ENCODE measurements at places on chromosomes 3 and 15.

- peak; percentile 2 for DNase-seq
Observed at GRCh38 chr15:77418966-77419835, 703 bp downstream of the PEAK1 start.

DNA sequence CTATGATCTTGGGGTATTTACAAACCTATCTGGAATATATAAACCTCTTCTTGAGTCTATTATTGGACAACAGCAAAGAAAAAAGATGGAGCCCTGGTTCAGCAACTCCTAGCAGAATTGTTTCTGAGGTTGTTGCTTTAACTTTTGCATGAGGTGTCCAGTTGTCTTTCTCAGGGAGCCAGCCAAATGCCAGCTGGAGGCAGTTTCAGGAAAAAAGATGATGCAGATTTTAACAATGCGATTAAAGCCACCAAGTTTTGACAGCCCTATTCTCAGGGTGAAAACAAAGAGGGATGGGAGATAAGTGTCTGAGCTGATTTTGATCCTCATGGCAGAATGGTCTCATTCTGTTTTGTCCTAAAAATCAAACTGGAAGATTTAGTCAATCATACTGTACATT lies 181.6 kb upstream of the RASGRP1 start:
- no peak for DNase-seq

GRCh38 chr3:45491344-45491743 lies 103.0 kb downstream of the LARS2 start:
- no peak for DNase-seq

DNA sequence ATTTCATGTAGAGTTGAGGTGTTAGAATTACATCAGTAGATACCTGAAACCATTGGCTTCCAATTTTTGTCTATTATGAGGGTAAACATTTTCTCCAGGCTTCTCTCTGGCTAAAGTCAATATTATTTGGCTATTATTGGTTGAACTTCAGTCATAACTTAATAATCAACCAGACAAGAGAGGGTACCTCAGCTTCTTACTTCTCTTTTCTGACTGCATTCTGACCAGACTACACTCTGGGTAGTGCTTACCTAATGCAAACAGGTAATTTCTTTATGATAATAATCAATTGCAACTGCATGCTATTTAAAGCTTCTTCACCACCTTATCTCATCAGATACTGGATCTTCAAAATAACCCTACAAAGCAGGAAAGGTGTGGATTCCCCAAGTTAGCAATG lies 85.1 kb downstream of the ANP32A start:
- no peak for DNase-seq

DNA sequence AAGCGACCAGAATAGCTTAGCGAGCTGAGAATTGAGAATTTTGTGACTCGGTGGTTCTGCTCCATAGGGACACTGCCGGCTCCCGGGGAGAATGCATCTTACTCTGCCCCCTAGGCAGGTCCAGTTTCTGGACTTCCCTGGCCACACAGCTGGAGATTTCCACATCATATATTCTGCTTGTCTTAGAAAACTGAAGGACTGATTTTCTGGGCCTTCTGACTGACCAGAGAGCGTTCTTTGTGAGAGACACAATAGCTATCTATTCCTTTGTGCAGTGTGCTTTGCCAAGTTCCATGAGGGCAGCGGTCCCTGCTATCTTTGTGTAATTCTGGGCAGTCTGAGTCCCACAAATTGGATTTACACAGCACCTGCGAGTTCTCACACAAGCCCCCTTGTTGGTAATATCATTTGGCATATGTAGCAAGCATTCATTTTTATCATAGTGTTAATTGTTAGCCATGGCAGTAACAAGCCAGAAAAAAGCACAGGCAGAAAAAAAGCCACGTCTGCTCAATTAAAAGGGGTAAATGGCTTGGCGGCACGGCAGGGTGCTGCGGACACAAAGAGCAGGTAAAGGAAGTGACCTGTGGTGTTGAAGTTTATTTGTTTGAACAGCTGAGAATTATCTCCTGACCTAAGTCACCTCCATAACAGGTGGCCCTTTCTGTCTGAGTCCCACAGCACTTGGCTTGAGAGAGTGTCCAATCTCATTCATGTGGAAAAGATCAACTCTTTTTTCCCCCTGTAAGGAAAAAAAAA lies 688.7 kb downstream of the TUSC7 start:
- no peak for DNase-seq

GRCh38 chr3:62134061-62134496 lies 239.3 kb downstream of the FEZF2 start:
- no peak for DNase-seq

DNA sequence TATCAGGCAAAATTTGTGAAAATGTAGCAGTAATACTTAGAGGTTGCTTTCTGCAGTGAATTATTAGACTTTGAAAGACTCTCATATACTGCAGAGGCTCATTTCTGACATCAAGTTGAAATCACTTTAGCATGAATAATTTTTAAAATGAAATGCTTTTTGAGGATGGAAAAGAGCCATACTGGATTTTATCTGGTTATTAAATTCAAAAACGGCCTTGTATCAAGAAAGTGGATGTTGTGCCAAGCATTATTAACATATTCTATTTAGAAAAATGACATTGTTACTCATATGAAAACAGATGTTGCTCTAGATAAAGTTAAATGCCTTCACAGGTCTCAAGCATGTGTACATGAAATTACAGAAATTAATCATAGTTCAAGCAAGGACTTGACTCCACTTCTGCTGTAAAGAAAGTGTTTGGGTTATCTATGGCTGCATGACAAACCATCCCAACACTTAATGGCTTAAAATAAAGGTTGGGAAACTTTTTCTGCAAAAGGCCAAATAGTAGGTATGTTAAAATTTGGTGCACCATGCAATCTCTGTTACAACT lies 64.5 kb upstream of the ZNF280D start:
- DNase-seq = no peak

DNA sequence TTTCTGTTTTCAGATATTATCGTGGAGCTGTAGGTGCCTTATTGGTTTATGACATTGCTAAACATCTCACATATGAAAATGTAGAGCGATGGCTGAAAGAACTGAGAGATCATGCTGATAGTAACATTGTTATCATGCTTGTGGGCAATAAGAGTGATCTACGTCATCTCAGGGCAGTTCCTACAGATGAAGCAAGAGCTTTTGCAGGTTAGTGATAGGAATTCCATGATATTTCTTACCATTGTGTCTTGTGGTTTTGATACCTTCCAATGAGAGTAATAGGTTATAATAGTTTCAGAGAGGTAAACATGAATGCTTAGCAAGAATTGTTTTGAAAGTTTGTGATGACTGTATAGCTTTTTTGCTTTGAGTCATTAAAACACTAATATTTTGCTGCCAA lies 8.5 kb downstream of the RAB11A start:
- DNase-seq = no peak

GRCh38 chr3:7290077-7290825 lies 429.3 kb downstream of the GRM7 start:
- DNase-seq = no peak

- DNase-seq = no peak
Observed at GRCh38 chr3:38826001-38826400, 10.0 kb upstream of the SCN10A start.

- no peak for DNase-seq
Observed at GRCh38 chr15:40244961-40245523, 6.2 kb downstream of the PAK6 start.

DNA sequence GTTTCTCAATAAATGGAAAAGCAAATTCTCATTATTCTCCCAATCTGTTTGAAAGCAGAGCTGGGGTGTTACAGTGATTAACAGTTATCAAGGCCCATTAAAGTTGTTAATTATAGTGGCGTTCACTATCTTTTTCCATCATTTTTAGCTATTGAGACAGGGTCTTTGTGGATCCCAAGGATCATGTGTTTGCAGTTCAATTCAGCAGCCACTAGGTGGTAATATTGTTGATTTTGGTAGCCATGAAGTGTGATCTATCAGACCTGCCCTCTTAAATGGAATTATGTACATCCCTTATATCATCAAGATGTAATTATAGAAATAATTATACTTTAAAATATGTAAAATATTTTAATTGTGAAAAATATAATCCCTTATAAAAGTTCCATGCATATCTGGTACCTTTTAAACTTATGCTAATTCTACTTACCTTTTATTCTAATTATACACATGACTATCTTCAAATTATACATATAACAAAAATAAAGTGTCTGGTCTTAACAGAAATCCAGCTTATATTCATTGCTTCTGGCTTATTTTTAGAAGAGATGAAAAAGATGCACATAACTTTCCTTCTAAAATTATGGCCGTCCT lies 126.4 kb downstream of the GREM1 start:
- DNase-seq = no peak

GRCh38 chr3:179558742-179559364 lies 3.9 kb upstream of the ACTL6A start:
- DNase-seq = peak; percentile 8

- no peak for DNase-seq
Observed at GRCh38 chr3:52456169-52456799, 880 bp downstream of the NISCH start.

DNA sequence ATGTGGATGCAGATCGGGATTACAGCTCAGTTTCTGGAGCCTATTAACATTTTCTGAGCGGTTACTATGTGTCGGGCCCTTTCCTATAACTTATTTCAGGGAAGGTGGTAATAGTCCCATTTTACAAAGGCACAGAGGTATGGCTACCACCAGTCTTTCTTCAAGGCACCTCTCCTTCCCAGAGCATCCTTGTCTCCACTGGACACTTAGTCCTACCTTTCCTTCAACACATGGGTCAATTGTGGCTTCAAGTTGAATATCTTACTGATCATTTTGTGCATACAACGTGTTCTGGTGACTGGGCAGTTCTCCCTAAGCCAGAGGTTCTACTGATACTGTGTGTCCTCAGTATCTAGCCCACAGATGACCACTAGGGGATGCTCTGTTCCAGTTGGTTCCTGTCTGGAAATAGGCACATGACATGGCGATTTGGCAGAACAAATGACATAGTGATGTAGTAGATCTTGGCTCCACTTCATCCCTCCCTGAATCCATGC lies 60.7 kb upstream of the CMTM8 start:
- no peak for DNase-seq

GRCh38 chr3:149717391-149718056 lies 34.8 kb downstream of the COMMD2 start:
- no peak for DNase-seq

DNA sequence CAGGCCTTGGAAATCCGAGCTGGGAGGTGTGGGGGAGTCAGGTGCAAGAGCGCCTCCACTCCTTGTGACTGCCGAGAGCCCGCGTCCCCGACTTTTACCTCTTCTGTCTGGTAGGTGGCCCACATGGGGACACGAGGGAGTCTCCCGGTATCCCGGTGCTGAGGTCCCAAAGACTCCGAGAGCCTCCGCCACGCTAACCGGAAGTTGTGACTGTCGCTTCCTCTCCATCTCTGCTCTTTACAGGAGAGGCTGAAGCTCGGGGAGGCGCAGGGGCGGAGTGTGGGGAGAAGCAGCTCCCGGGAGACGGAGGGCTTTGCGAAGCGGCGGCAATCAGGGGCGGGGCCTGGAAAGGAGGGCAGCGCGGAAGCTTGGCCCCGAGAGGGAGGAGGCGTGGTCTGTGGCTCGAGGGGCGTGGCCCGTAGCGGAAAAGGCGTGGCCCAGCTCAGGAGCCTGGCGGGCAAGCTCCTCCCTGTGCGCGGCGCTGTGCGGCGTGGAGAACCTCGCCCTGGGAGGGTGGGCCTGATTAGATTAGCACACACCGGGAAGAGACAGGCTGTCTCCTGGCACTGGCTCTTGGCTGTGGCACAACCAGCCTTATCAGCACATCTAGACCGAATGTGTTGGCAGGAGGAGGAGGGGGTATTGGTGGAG lies 143.9 kb downstream of the GABRB3 start:
- no peak for DNase-seq

DNA sequence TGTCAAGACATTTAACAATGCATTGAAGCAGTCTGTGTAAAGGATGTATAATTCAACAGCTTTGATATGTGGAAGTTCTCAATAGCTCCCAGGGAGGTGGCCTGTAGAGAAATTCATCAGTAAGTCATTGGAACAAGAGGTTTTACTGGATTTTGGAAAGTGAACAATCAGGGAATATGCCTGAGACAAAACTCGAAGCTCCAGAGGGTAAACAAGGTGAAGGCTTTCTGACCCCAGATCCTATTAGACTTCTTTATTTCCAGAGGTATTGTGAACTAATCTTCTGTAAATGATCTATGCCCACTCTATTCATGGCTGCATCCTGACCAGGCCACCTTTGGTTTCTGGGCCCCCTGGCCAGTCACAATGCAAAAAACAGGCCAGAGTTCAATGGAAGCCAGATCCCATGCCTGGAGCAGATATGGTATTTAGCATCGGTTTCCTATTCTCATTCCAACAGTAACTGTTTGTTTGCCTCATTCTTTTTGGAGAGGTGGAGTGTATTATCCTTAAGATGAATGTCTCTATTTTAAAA lies 177.3 kb downstream of the SATB1 start:
- no peak for DNase-seq
